ENCODE measurements at places on chromosomes 4 and X. TPM values are rescaled to one million over a fixed set of nuclear protein-coding genes. Genes with fewer than 3 reads are reported as not detected.

Gene REELD1
- not detected for total RNA-seq

Gene JCHAIN
- total RNA-seq = not detected

Gene UPF3B
- 1.7 TPM for total RNA-seq

Gene UCP1
- total RNA-seq = not detected

Gene ZNF630
- 0.33 TPM for total RNA-seq
